BJ (cell line): ENCODE measurements at places on chromosomes 4 and X.

GRCh38 chrX:65874110-65874509 lies 165.8 kb downstream of the VSIG4 start:
- no peak for DNase-seq

GRCh38 chr4:140777894-140778293 lies 21.7 kb upstream of the TBC1D9 start:
- DNase-seq = no peak

DNA sequence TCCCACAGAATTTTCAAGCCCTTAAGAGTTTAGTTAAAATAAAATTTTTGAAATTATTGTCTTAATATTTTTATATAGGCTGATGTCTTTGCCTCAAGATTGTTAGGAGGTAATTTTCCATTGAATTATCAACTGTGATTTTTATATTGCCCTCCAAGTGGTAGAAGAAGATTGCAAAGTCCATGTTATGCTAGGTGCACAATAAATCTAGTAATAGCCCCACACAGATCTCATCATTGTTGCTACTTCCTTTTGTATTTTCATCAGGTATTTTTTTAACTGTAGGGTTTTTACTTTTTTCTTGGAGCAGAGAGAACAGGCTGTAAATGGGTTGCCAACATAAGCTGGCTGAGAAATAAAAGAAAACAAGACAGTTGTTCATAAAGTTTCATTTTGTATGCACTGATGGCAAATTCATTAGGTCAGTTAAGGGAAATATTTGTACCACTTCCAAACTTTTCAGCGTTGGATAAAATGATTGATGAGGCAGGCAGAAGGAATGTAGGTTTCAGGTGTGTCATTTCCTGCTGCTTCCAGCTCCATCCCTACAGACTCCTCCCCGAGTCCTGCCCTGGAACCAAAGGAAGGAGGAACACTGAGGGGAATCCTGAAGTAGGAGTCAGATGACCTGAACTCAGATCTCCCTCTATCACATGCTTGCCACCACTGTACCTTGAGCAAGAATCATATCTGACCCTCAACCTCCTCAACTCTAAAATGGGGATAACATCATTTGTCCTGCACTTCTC lies 105.5 kb downstream of the PRRG1 start:
- DNase-seq = no peak

DNA sequence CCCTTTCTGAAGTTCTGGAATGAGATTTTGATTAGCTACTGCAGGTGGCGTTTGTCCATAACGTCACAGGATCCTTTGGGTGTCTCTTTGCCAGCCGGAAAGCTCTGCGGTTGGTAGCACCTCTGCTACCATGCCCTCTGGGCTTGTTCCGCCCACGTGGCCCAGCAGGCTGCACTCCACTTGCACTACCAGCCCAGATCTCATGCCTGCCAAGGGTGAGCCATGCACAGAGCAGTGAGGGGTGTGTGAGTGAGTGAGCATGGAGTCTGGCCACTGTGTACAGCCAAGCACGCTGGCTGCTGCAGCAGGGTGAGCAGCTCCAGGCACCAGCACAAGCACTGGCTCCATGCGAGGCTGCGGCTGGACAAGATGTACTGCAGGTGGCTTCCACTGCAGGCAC lies 6.6 kb upstream of the HNRNPD start:
- DNase-seq = no peak

DNA sequence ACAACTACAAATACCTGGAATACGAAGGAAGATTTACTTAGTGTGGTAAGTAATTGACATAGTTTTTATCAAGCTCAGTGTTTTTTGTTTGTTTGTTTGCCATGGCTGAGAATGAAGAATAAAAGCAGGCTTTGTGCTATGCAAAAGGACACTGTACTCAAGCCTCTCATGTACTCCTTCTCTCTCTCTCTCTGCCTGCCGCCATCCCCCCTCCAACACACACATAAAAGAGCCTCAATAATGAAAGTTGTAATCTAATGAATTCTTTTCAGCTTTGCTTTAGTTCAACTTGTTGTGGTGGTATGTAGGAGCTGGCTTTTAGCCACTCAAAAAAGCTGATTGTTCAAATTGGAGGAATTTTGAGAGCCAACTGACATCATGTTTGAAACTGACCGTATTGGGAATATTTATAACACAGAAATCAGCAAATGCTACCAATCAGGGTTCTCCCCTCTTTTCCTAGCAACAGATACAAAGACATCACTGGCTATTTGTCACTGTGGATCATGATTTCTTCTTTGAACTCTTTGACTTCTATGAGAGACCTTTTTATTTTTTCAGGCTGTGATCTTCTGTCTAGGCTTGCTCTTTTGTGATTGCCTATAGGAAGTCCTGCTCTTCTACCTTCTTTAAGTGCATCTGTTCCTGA lies 1148.8 kb downstream of the RAPGEF2 start:
- no peak for DNase-seq

- DNase-seq = no peak
Observed at GRCh38 chrX:27229721-27230120, 233.4 kb downstream of the PPP4R3C start.

DNA sequence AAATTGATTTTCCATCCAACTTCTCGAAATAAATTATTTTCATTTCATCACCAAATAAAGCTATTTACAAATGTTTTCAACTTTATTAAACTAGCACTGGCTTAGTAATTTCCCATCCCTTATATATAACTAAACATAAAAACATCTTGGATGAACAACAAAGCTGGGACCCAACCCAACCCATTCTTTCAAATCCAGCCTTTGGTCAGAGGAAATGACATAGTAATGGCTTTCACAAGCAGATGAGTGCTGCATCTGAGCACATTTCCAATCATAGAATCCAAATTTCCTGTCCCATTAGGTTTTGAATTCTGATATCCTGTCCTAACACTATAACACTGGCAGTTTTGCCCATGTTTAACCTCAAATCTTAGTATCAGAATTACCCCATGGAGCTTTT lies 7.9 kb upstream of the EMCN start:
- DNase-seq = no peak

DNA sequence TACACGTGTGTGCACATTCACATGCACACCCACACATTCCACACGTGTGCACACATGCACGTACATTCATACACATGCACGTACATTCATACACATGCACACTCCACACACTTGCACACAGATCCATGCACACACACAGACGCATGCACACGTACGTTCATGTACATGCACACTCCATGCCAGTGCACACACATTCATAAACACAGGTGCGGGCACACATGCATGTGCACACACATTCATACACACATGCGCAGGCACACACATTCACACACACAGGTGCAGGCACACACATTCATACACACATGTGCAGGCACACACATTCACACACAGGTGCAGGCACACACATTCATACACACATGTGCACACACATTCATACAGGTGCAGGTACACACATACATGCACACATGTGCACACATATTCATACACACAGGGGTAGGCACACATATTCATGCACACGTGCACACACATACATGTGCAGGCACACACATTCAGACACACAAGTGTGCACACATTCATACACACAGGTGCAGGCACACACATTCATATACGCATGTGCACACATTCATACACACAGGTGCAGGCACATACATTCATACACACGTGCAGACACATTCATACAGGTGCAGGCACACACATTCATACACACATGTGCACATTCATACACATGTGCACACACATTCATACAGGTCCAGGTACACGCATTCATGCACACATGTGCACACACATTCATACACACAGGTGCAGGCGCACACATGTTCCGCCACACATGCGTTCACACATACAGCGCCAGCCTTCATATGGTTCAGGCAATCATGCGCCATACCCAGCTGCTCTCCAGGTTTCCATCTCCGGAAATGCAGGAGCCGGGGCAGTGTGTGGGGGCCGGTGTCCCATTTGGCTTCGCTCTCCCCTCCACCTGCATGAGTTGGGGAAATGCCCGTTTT lies 124.8 kb downstream of the HMX1 start:
- DNase-seq = no peak

- DNase-seq = no peak
Observed at GRCh38 chr4:118734491-118735205, 49.5 kb downstream of the METTL14 start.

GRCh38 chr4:1393866-1394265 lies 12.4 kb downstream of the NKX1-1 start:
- DNase-seq = no peak

- no peak for DNase-seq
Observed at GRCh38 chr4:4339504-4340085, 47.3 kb upstream of the NSG1 start.

DNA sequence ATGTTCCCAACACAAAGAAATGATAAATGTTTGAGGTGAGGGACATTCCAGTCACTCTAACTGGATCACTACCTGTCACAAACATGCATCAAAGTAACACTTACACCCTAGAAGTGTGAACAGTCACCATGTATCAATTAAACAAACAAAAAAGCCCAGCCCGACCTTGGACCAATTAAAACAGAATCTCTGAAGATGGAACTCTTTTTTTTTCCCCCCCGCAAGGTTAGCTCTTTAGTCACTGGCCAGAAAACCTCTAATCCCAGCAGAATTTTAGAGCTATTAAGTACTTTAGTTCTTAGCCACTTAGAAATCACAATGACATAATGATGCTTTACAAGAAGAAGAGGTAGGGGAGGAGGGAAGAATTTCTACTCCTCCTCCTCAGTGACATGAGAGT lies 154.5 kb downstream of the PALLD start:
- DNase-seq = no peak

DNA sequence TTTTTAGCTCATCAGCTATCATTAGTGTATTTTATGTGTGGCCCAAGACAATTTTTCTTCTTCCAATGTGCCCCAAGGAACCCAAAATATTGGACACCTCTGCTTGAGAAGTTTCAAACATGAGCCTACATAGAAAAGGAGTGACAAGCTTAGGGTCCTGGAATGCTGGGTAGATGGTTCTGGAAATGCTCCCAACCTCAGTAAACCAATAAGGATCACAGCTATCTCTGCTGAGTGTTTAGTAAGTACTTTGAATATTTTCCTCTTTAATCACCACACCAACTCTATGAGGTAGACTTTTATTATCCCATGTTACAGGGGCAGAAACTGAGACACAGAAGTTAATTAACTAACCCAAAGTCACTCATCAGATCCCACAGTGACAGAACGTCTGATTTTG lies 164.9 kb upstream of the KLF3 start:
- no peak for DNase-seq

DNA sequence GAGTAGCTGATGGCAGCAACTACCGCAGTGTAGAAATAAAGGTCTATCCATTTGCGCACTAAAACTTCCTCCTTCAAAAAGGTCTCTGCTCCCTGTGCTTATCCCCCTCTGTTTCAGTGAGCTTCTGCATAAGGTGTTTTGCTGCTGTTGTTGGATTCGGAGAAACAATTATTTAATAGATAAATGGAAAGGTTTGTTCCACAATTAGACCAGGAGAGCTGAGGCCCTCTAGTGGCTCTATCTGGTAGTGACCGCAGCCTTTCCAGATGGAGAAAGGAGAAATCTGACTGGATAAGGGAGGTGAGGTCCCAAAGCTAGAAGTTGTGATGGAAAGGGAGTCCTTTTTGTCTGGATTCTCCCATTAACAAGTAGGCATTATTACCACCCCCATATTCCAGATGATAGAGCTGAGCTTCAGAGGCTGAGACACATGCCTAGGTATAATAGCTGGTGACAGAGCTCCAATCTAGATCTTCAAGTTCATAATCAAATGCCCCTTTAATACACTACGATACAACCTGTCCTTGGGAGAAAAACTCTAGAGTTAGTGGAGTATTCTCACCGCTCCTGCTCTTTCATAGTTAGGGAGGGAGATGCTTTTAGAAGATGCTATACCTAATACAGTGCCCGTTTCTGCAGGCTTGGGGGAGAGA lies 5.1 kb upstream of the GABRQ start:
- DNase-seq = no peak

GRCh38 chr4:17283251-17283650 lies 228.6 kb downstream of the QDPR start:
- DNase-seq = no peak

DNA sequence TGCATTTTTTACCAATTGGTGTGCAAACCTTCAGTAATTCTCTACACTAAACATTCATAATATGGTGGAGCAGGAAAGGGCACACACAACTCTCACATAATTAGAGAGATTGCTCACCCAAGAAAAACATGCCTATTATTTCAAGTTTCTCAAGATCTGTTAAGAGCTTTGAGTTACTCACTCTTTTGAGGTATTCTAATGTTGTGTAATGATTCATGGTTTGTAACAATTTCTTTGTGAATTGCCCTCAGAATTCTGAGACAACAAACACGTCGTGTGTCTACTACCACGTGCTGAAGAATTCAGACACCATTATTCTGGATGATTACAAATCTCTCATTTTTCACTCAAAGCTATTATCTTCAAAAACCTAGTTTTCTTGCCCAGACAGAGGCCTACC lies 82.8 kb downstream of the PDGFC start:
- DNase-seq = peak; percentile 35

DNA sequence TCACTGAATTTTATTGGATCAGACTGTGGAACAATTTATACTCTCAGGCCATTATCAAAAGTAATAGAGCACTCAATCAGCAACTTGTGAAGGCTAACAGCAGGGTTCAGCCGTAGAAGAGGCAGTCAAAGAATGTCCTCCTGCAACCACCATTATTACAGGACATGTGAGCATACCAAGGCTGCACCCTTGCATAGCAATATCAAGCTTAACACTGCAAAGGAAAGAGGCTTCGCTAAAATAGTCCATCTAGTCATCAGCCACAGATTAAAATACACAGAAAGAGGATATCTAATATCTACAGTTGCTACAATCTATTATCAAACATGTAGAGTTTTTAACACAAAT lies 42.9 kb upstream of the TMPRSS11B start:
- no peak for DNase-seq

DNA sequence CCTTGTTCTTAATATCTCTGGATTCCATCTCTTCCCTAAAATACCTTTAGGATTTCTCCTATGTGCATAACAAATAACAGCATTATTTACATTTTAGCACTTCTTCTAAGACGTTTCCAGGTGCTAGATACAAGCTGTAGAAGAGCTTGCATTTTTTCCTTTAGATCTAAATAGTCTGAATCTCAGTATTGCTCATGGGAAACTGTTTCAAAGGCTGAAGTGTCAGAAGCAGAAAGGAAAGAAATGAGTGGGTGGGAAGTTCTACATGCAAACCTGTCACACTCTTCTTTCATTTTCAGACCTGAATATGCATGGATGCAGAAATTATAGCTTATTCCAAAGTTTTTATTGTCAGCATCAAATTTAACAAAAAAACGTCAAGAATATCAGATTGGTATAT lies 41.8 kb downstream of the FGF13 start:
- DNase-seq = no peak

DNA sequence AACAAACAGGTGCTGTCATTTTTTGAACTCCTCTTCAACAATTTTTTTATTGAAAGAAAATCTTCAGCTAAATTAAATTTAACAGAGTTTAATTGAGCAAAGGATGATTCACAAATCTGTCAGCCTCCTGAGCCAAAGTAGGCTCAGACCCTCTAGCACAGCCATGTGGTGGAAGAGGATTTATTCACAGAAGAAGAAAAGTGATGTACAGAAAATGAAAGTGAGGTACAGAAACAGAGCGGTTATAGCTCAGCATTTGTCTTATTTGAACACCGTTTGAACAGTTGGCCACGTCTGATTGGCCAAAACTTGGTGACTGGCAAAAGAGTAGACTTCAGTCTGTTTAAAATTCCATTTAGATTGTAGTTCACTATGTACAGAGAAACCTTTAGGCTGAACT lies 217.3 kb downstream of the SPANXN1 start:
- no peak for DNase-seq
